ENCODE measurements at places on chromosomes 12 and 14. TPM values are rescaled to one million over a fixed set of nuclear protein-coding genes. Genes with fewer than 3 reads are reported as not detected.

- no peaks in the 10 kb centered on the region for H3K36me3 ChIP-seq
- no peaks in the 10 kb centered on the region for H3K27me3 ChIP-seq
- no peak overlapping the region for H3K4me3 ChIP-seq
- DNase-seq = no peak
- no peak overlapping the region for H3K27ac ChIP-seq
Observed at GRCh38 chr12:76275511-76276093, 72.6 kb downstream of the BBS10 start.

DNA sequence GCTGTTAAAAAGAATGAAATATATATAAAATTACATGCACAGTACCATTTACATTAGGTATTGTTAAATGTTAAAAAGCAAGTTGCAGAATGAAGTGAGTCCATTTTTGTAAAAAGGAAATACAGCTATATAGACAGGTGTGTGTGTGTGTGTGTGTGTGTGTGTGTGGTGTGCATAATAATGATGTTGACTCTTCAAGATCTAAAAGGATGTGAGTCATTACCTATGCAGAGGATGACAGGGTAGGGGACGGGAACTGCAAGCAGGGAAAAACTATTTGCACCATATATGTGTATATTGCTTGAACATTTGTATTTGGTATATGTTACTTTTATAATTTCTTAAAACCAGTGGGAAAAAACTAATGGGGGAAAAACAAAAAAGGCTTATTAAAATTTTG, 3.1 kb downstream of the C14orf39 start:
- no peak overlapping the region for H3K4me3 ChIP-seq
- no peak overlapping the region for H3K27ac ChIP-seq
- no peaks in the 10 kb centered on the region for H3K27me3 ChIP-seq
- H3K4me1 ChIP-seq = peaks cover 3% of the 10 kb centered on the region

DNA sequence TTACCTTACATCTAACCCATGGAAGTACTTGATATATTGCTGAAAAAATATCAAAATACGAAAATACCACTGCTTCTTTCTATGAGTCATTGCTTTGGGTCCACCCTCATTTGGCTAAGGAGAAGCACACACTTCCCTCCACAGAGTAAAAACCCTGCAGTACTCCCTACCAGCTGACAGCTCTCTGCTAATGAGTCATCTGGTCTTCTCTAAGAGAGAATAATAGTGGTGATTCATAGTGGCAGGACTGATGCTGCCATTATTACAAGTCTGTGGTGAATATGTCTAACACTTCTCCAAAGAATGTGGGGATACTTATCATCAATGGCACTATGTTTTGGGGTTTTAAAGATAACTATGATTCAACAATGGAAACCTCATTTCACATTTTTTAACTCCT, 90.7 kb downstream of the PPFIA2 start:
- no peaks in the 10 kb centered on the region for H3K4me1 ChIP-seq
- no peak for DNase-seq
- no peaks in the 10 kb centered on the region for H3K27me3 ChIP-seq
- H3K36me3 ChIP-seq = no peaks in the 10 kb centered on the region
- no peak overlapping the region for H3K27ac ChIP-seq

GRCh38 chr12:56129942-56130495, 2.0 kb downstream of the ESYT1 start:
- H3K36me3 ChIP-seq = peaks cover 44% of the 10 kb centered on the region
- H3K4me3 ChIP-seq = peak overlapping the region; percentile 98
- no peak overlapping the region for H3K27ac ChIP-seq
- no peaks in the 10 kb centered on the region for H3K27me3 ChIP-seq

DNA sequence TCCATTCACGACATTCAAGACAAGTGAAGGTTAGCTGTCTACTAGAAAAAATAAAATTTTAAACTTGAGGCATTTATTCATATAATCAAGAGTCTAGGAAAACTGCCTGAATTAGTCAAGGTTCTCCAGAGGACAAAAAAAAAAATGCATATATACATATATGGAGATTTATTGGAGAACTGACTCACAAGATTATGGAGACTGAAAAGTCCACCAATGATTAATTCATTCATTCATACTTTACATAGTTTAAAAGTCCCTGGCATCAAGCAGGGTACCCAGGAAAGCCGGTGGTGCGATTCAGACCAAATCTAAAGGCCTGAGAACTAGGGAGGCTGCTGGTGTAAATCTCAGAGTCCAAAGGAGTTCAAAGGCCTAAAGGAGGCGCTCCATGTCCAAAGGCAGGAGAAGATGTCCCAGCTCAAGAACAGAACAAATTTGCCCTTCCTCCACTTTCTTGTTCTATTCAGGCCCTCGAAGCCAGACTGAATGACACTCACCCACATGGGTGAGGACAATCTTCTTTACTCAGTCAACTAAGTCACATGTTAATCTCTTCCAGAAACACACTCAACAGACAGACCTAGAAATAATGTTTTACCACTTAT, 64.3 kb downstream of the ANKS1B start:
- peaks cover 5% of the 10 kb centered on the region for H3K4me1 ChIP-seq
- H3K27ac ChIP-seq = no peak overlapping the region
- no peak overlapping the region for H3K4me3 ChIP-seq

DNA sequence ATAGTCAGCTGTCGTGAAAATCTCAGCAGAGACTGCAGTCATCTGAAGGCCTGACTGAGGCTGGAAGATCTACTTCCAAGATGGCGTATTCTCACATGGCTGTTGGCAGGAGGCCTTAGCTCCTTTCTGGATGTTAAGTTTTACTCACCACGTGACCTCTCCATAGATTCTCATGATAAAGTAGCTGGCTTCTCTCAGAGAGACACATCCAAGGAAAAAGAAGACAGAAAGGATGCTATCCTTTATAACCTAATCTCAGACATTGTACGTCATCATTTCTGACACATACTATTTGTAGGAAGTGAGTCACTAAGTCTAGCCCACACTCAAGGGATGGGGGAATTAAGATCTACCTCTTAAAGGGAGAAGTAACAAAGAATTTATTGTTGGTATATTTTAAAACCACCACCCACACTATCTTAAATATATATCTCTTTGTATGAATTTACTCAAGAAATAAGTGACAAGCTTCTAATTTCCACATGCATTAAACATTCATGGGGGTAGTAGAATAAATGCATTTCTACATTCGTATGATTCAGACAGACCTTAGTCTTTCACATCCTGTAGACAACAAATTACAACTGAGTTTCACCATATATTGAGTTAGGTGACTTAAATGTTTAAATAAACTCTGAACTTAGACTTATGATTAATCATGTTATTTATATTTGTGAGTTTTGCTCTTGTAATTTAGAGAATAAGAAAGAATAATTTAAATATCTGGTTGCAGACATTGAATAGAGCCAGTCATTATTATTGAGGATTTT, 411.0 kb downstream of the LRIG3 start:
- H3K4me1 ChIP-seq = peaks cover 13% of the 10 kb centered on the region
- no peak overlapping the region for H3K27ac ChIP-seq
- no peak for DNase-seq
- peaks cover 10% of the 10 kb centered on the region for H3K36me3 ChIP-seq
- H3K4me3 ChIP-seq = no peak overlapping the region
- H3K27me3 ChIP-seq = peaks cover 4% of the 10 kb centered on the region

GRCh38 chr12:131365821-131366260, 345.0 kb upstream of the SFSWAP start:
- peaks cover 5% of the 10 kb centered on the region for H3K27me3 ChIP-seq
- DNase-seq = no peak
- peaks cover 11% of the 10 kb centered on the region for H3K4me1 ChIP-seq
- peaks cover 11% of the 10 kb centered on the region for H3K36me3 ChIP-seq
- no peak overlapping the region for H3K27ac ChIP-seq
- no peak overlapping the region for H3K4me3 ChIP-seq

DNA sequence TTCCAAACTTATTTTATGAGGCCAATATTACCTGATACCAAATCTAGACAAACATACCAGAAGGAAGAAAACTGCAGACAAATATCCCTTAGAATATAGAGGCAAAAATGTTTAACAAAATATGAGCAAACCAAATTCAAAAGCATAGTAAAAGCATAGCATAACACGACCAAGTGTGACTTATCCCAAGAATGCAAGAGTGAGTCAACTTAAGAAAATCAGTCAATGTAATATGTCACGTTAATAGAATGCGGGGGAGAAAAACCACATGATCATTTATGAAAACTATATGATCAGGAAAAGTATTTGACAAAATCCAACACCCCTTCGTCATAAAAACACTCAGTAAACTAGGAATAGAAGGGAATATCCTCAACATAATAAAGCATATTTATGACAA, 217.3 kb downstream of the ADGRD1 start:
- DNase-seq = no peak
- H3K36me3 ChIP-seq = peaks cover 13% of the 10 kb centered on the region
- no peak overlapping the region for H3K27ac ChIP-seq
- no peak overlapping the region for H3K4me3 ChIP-seq
- no peaks in the 10 kb centered on the region for H3K4me1 ChIP-seq

DNA sequence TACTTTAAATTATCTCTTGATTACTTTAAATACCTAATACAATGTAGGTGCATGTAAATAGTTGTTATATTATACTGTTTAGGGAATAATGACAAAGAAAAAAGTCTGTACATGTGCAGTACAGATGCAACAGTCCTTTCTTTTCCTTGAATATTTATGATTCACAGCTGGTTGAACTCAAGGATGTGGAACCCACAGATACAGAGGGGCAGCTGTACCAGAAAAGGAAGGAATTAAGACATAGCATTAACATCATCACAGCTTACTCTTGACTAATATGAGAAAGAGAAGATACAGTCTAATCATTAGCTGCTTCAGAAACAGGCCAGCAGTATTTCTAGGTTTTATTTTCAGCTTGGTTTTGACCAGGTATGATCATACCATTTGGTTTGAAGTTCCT, 34.7 kb upstream of the AP4S1 start:
- no peak overlapping the region for H3K27ac ChIP-seq
- H3K27me3 ChIP-seq = no peaks in the 10 kb centered on the region
- no peaks in the 10 kb centered on the region for H3K36me3 ChIP-seq
- H3K4me1 ChIP-seq = peaks cover 29% of the 10 kb centered on the region
- DNase-seq = no peak

- DNase-seq = no peak
- H3K27me3 ChIP-seq = peaks cover 22% of the 10 kb centered on the region
- H3K4me1 ChIP-seq = no peaks in the 10 kb centered on the region
- no peak overlapping the region for H3K4me3 ChIP-seq
Observed at GRCh38 chr12:114090211-114090610, 124.1 kb upstream of the RBM19 start.

- peaks cover 13% of the 10 kb centered on the region for H3K36me3 ChIP-seq
- peak overlapping the region; percentile 93 for H3K4me3 ChIP-seq
- H3K27me3 ChIP-seq = peaks cover 5% of the 10 kb centered on the region
Observed at GRCh38 chr12:56469007-56469930, 891 bp downstream of the SPRYD4 start.

GRCh38 chr12:104930388-104931326, 27.4 kb downstream of the SLC41A2 start:
- H3K27ac ChIP-seq = no peak overlapping the region
- no peaks in the 10 kb centered on the region for H3K36me3 ChIP-seq
- no peak overlapping the region for H3K4me3 ChIP-seq
- no peaks in the 10 kb centered on the region for H3K27me3 ChIP-seq
- H3K4me1 ChIP-seq = no peaks in the 10 kb centered on the region

GRCh38 chr12:32501835-32502333, 102.5 kb downstream of the FGD4 start:
- DNase-seq = peak; percentile 77
- peaks cover 69% of the 10 kb centered on the region for H3K4me1 ChIP-seq
- peak overlapping the region; percentile 60 for H3K4me3 ChIP-seq
- peak overlapping the region; percentile 94 for H3K27ac ChIP-seq

DNA sequence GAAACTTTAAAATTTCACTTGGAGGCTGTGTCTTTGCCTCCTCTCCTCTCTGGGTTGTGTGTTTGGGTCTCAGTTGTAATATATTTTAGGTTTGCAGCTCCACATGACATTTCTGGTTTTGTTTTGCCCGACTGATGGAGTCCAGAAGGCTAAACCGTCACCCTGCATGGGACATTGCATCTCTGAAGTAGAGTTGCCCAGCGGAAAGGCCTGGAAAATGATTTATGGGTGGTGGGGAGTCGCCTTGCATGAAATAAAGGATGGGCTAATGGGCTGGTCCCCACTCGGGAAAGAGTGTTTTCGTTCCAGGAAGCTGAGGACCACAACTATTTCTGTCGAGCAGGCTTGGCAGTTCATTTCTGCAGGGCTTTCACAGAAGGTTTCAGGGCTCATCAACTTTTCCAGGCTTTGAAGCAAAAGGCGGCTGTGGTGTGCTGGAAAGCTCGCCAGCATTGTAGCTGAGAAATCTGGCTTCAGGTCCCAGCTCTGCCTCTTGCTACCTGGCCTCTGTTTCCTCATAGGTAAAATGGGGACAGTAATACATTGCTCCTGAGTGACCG, 74.8 kb upstream of the GSC start:
- no peaks in the 10 kb centered on the region for H3K36me3 ChIP-seq
- no peak overlapping the region for H3K27ac ChIP-seq
- 0 out of 2 replicates have a peak, but pooled peaks cover 6% of the 10 kb centered on the region for H3K4me1 ChIP-seq
- DNase-seq = no peak
- H3K4me3 ChIP-seq = no peak overlapping the region

- no peak overlapping the region for H3K4me3 ChIP-seq
- no peaks in the 10 kb centered on the region for H3K4me1 ChIP-seq
- no peak for DNase-seq
- no peak overlapping the region for H3K27ac ChIP-seq
- no peaks in the 10 kb centered on the region for H3K27me3 ChIP-seq
Observed at GRCh38 chr12:30385706-30386105, 310.0 kb downstream of the IPO8 start.

DNA sequence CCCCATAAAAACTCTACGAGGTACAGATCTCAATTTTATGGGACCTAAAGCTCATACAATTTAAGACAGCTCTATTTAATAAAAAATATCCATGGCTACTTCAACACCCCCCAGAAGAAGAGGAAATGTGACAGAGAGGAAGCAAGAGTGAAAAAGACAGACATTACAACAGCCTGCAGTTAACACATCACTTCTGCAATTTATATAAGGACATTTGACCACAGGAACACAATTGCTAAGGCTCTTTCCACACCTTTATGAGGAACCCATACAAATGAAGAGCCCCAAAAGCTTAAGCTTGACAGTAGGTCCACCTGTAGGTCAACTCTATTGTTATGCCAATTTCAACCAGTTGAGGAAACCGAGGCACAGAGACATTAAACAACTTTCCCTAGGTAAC, 5.6 kb downstream of the OR10P1 start:
- no peak for DNase-seq
- H3K27ac ChIP-seq = no peak overlapping the region
- H3K4me3 ChIP-seq = no peak overlapping the region
- peaks cover 4% of the 10 kb centered on the region for H3K36me3 ChIP-seq
- peaks cover 12% of the 10 kb centered on the region for H3K4me1 ChIP-seq

- no peaks in the 10 kb centered on the region for H3K27me3 ChIP-seq
- H3K4me1 ChIP-seq = peaks cover 62% of the 10 kb centered on the region
- no peak for DNase-seq
- no peaks in the 10 kb centered on the region for H3K36me3 ChIP-seq
- peak overlapping the region; percentile 29 for H3K4me3 ChIP-seq
Observed at GRCh38 chr12:72214163-72214562, 58.0 kb upstream of the TRHDE start.

GRCh38 chr14:76514213-76514998, 138.5 kb downstream of the ESRRB start:
- H3K27ac ChIP-seq = no peak overlapping the region
- H3K36me3 ChIP-seq = no peaks in the 10 kb centered on the region
- peaks cover 12% of the 10 kb centered on the region for H3K4me1 ChIP-seq
- H3K27me3 ChIP-seq = no peaks in the 10 kb centered on the region
- no peak overlapping the region for H3K4me3 ChIP-seq

The REP15 gene
- total RNA-seq = not detected

The OGFOD2 gene
- total RNA-seq = 17.3 TPM

The SNX6 gene
- 51.3 TPM for total RNA-seq

The KRT85 gene
- total RNA-seq = not detected

Measured in WTC11 (cell line).